Smooth muscle cell of bladder (primary cell): ENCODE measurements at places on chromosomes 5 and 9. TPM values are rescaled to one million over a fixed set of nuclear protein-coding genes. Genes with fewer than 3 reads are reported as not detected.

SLCO6A1 gene
- total RNA-seq: not detected in 2 replicates

NOXA1 gene
- total RNA-seq: 0.46 and 0.57 TPM in 2 replicates

ACER2 gene
- 1.3 and 2.3 TPM in 2 replicates for total RNA-seq

FGF18 gene
- not detected in 2 replicates for total RNA-seq

CCNJL gene
- 0.14 and 0.18 TPM in 2 replicates for total RNA-seq

PTPA gene
- 103 and 129 TPM in 2 replicates for total RNA-seq

MYMK gene
- total RNA-seq: not detected in 2 replicates

CFAP157 gene
- total RNA-seq: under 0.01 and 0.09 TPM in 2 replicates

NTRK2 gene
- 0.09 TPM in 1 of 2 replicates, not detected in the other for total RNA-seq

TMEFF1 gene
- total RNA-seq: 0.57 and 0.92 TPM in 2 replicates

FIBCD1 gene
- 0.28 and 1.5 TPM in 2 replicates for total RNA-seq

RCL1 gene
- 9.1 and 9.4 TPM in 2 replicates for total RNA-seq

GFRA3 gene
- total RNA-seq: not detected in 2 replicates

IARS1 gene
- total RNA-seq: 445 and 751 TPM in 2 replicates

PTTG1 gene
- total RNA-seq: 47.0 and 62.2 TPM in 2 replicates

CDH9 gene
- 0.18 TPM in 1 of 2 replicates, not detected in the other for total RNA-seq

IFNA21 gene
- total RNA-seq: not detected in 2 replicates

MAMDC4 gene
- 0.85 and 2.2 TPM in 2 replicates for total RNA-seq

LCN12 gene
- 0.28 TPM in 1 of 2 replicates, not detected in the other for total RNA-seq

MTX3 gene
- 10.7 and 10.8 TPM in 2 replicates for total RNA-seq

PRRX2 gene
- 18.5 and 23.2 TPM in 2 replicates for total RNA-seq

ACTBL2 gene
- total RNA-seq: 1.1 and 3.0 TPM in 2 replicates

TSLP gene
- total RNA-seq: 3.4 and 3.8 TPM in 2 replicates

OR13C2 gene
- total RNA-seq: not detected in 2 replicates

FABP6 gene
- not detected in 2 replicates for total RNA-seq

COL15A1 gene
- total RNA-seq: 164 and 267 TPM in 2 replicates

PGGT1B gene
- total RNA-seq: 13.1 and 17.6 TPM in 2 replicates

MGAT4B gene
- 94.4 and 138 TPM in 2 replicates for total RNA-seq

ST8SIA4 gene
- total RNA-seq: 0.28 and 0.37 TPM in 2 replicates
